ENCODE measurements at places on chromosomes 1 and 21.
A peak's percentile ranks its signal among the peaks of the same experiment; 100 is the strongest.

GRCh38 chr1:1302006-1302430, 5.7 kb downstream of the ACAP3 start:
- DNase-seq, result no peak

DNA sequence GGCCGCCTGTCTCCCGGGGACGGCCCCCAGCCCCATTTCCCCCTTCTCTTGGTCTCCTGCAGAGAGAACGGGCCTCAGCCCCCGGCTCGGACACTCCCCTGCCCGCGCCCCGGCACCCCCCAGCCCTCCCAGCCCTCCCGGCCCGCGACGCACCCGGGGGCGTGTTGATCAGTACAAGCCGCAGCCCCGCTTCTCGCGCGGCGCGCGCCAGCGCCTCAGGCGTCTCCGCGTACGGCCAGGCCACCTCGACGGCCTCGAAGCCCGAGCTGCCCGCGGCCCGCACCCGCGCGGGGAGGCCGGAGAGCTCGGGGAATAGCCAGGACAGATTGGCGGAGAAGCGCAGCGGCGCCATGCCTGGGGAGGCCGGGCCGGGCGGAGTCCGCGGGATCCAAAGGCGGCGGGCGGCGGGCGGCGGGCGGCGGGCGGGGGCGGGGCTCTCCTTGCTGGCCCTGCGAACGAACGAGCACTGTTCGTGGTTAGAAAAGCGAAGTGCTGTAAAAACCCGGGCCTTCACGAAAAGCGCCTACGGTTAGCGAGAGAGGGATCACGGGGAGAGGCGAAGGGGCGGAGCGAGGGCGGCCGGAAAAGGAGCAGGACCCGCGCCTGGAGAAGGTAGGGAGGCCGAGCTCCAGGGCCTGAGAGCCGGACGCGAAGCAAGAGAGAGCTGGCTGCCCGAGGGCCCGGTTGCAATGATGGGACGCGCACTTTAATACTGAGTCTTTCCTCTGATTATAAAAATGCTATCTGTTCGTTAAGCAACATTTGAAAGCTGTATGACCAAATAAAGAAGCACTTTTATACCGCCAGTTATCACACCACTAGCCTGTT, at the start of gene HYI:
Gene HYI, minus strand, starts transcription at position 490 of the 828 bp plus-strand sequence. Its CDS starts 138 bp downstream, at position 352.
- peak; percentile 66 for DNase-seq

- DNase-seq, result no peak
Observed at GRCh38 chr1:23116921-23117699, 51.5 kb downstream of the LUZP1 start.

GRCh38 chr1:57124768-57125446, 159.1 kb upstream of the C8B start:
- no peak for DNase-seq

GRCh38 chr1:26317612-26318337, at the start of gene CD52:
Gene CD52, plus strand, starts transcription at chr1:26317958. Its CDS starts 60 bp downstream, at chr1:26318018.
- peak; percentile 79 for DNase-seq

DNA sequence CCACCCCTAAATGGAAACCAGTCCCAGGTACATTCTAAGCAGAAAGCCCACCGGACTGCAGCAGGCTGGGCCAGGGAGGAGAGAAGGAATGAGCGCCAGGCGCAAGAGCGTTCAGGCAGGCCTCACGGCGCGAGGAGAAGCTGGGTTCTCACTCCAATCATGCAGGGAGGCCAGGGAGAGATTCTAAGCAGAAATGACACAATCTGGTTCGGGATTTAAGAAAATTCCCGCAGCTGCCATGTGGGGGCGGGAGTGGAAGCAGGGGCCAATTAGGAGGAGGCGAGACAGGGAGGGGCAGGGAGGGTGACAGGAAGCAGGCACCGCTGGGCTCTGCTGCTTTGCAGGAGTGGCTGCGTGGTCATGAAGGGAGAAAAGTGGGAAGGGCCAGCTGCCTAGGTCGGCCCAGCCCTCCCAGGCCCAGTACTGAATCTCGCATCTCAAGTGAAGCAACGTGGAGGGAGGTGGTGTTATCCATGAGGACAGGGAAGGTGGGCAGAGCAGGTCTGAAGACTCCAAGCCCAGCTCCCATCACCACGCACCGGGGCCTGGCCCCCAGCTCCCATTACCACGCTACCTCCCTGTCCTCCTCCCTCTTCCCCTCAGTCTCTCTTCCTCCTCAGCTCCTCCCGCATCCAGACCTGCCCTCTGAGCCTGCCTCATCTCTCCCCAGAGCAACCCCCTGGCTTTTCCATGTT, 11.8 kb downstream of the NPHP4 start:
- no peak for DNase-seq

DNA sequence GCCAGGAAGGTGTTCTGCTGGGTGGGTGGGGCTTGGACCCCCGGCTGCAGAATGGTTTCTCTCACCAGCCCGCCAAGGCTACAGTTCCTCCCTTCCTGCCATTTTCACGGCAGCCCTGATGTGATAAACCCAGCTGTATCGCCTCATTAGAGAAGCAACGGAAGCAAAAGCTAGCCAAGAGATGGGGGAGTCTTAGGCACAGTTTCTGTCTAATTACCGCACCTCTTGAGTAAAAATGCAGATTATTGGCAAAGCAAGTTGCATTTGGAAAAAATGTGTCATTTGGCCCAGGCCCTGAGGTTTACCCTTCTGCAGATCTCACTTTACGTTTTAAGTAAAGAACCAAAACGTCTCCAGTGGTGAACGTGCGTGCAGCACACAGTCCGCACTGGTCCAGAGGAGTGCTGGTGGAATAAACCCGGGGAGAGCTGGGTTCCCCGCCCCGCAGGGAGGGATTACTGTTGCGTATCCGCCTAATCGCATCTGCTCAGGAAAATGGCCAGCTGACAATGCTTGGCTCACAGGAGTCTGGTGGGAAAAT, 109.9 kb downstream of the GALNT2 start:
- no peak for DNase-seq

DNA sequence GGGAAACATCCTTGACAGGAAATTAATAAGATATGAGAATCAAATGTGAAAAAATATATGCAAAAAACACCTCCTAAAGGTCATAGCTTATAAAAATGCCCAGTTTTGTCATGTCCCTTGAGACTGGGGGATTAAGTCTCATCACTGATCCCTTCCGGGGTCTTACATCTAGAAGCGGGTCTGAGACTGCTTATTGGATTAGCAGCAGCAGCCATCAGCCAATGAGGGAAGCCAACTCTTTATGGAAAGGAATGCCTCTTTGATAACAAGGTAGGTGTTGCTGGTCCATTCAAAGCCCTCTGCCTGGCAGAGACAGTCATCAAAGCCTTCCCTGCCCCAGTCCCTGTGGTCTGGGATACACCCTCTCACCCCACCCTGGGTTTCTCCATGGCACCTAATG, 3.9 kb upstream of the CACNA1S start:
- DNase-seq, result no peak

GRCh38 chr1:90412563-90412962, 304.5 kb downstream of the BARHL2 start:
- DNase-seq, result no peak

DNA sequence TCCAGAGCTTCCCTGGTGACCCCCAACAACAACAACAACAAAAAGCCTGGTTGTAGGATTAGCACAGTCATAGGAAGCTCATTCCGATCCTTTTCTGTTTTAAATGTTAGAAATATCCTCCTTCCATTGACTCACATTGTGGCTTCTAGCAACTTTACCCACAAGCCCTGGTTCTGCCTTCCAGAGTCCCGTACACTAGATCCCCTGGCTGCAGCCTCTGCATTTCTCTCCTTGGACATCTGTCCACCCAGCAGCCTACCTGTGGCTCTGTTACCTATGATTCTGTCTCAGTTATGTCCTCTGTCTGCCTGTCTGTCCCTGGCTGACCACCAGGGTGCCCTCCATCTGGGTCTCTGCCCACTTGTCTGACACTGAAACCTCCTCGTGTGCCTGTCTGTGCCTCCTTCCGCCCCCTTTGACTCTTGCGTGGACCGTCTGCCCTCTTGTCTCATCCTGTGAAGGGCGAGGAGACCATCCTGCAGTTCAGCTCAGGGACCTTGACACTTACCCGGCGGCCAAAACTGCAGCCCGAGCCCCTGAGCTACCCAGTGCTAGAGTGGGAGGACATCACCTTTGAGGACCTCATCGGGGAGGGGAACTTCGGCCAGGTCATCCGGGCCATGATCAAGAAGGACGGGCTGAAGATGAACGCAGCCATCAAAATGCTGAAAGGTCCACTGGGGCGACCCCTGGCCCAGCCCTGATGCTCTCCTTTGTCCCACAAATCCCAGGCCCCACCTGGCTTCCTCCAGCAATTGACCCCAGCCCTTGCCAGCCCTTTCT, 16.1 kb downstream of the TIE1 start:
- no peak for DNase-seq

DNA sequence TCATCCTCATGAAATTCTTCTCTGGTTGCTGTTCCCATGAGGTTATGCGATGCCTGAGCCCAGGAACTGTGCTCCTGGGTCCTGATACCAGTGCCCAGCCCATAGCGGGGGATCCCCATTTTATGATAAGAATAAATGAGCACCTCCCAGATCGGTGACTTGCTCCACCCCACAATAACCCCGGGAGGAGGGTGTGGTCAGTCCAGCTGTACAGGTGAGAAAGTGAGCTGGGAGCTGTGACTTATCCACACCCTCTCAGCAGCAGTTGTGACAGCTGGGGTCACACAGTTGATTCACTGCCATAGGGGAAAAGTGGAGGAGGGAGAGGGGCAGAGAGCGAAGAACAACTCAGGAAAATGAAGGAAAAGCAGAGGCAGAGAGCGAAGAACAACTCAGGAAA, 33.4 kb downstream of the OR2G3 start:
- no peak for DNase-seq
